ENCODE measurements at places on chromosomes 3 and 15.
A peak's percentile ranks its signal among the peaks of the same experiment; 100 is the strongest.

DNA sequence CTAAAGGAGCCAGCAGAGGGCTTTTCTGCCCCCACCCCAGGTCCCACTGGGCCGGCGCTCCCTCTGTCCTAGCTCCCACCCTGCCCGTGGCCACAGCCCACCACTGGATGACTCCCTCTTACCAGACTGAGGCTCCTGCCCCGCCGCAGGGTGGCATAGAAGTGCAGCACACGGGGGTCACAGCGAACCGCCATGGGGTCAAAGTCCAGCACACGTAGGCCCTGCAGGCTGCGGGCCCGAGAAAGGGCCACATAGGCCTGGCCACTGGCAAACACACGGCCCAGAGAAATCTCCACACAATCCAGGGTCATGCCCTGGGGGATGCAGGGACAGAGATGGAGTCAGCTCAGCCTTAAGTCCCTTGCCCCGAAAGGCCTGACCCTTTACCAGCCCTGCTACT is 9.0 kb downstream of the PIF1 start:
- no peak for DNase-seq

DNA sequence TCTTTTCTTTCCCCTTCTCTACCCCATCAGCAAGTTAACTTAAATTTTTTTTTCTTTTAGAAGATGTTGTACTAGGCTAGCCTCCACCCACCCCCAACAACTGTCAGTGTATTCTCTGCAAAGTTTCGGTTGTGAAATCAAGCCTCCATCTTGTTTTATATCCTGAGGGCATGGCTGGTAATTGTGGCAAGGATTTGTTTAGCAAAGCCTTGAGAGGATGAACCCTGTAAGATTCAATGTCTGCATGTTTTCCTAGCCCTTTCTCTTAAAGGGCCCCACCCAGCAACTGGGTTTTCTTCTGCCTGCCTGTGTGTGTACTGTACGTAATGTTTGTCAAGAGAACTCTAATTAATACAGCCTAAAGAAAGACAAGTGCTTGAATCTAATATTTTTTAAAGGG is 475.3 kb downstream of the FHIT start:
- no peak for DNase-seq

DNA sequence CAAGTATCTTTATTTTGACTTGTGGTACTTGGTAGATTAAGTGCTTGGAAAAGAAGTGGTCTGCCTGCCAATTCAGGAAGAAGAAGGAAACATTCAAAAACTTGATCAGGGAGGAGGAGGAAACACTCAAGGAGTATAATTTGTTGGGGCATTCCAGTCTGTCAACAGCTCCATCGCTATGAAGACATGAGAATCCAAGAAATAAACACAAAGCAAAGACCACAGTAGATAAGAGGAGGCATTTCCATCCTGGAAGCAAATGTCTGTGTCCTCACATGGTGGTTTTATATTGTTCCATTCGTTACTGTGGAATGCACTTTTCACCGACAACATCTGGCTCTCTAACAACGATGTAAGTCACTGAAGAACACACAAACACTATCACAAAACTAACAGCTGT is 176.1 kb upstream of the FRMD4B start:
- no peak for DNase-seq

DNA sequence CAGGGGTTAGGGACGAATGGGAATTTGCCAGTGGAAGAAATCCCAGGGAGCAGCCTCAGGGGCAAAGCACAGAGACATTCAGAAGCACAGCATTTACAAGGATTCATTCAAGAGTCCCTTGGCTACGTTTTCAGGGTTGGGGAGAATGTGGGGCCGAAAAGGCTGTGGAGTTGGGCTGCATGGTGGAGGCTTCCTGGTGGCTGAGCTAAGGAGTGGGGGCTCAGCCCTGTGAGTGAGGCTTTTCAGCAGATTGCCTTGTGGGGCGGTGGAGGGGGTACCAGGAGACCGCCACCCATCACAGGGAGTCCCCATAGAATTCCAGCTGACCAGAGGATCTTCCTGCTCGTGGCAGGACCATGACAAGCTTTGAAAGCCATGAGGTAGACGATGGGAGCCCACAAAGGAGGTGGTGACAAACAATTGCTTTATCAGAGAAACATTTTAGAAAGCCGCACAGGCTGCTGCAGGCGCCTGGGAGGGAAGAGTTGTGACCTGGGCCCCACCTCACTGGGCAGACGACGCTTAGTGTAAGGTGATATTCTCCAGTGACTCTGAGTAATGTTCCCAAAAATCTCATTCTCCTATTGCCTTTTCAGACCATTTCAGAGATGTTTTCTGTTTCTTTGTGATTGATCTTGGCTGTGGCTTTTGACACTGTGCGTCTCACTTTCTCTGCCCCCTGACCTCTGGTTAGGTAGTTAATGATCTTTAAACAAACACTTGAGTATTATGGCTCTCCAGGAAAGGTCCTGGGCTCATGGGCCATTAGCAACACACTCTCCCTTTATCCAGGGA is 128.0 kb downstream of the DNAJB8 start:
- DNase-seq, result no peak

DNA sequence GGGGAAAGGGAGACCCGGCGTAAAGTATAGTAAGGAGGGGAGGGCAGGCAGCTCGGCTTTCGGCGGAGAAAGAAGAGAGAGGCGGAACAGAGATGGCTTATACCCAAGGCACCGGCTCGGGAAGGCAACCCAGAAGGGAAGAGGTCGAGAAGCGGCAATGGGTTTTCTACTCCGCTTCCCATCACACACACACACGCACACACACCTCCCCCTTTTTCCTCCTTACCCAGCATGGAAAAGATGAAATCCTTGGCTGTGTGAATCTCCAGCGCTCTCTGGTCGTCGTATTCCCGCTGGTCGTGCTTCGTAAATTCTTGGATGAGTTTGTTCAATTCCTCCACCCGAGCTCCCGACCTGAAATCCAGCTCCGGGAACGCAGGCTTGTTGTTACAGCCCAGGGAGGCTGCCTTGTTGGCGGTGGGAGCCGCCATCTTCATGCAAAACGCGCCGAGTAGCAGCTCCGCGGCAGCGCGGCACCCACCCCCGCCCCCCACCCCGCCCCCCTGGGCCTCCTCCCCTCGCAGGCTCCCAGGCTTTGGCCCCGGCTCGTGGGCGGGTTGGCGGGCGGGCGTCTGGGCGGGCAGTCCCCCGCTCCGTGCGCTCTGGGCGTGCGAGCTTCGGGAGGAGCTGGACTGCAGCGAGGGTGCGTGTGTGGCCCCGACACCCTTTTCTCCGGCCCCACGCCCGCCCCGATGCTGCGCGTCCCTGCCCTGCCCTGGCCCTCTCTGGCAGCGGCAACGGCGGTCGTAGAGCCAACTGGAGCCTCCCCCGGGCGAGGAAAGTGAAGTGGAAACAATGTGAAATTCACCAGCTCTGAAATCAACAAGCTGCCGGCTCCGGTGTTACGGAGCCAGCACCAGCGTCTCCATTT is at the start of gene MB21D2:
TSS of gene MB21D2 (minus strand) at position 453 of the 871 bp plus-strand sequence. CDS start at position 437, 16 bp downstream.
- DNase-seq, result peak; percentile 70

GRCh38 chr3:169952045-169952444 is 14.6 kb upstream of the SEC62 start:
- no peak for DNase-seq

GRCh38 chr3:107264888-107265287 is 112.4 kb upstream of the CCDC54 start:
- DNase-seq, result no peak

DNA sequence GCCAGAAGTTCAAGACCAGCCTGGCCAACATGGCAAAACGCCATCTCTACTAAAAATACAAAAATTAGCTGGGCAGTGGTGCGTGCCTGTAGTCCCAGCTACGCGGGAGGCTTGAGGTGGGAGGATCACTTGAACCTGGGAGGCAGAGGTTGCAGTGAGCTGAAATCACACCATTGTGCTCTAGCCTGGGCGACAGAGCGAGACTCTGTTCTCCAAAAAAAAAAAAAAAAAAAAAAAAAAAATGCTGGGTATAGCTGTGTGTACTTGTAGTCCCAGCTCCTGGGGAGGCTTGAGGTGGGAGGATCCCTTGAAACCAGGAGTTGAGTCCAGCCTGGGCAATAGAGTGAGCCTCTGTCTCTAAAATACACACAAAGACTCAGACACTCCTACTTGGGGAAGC is 32.0 kb downstream of the PPP1R2 start:
- no peak for DNase-seq

DNA sequence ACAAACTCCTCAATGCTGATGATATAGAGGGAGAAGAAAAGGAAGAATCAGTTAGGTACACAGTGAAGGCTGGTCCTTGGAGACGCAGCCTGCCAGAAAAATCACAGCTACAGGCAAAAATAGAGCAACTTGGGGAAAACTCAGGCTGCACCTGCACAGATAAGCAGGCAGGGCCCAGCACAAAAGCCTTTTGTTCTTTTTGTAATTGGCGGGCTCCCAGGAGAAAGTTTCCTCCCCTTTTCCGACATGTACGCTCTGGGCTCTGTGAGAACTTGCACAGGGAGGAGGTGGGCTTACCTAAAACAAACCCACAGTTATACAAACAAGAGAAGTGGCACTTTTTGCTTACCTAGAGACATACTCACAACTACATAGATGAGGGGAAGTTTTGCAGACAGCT is 813.4 kb upstream of the EPHA6 start:
- no peak for DNase-seq

DNA sequence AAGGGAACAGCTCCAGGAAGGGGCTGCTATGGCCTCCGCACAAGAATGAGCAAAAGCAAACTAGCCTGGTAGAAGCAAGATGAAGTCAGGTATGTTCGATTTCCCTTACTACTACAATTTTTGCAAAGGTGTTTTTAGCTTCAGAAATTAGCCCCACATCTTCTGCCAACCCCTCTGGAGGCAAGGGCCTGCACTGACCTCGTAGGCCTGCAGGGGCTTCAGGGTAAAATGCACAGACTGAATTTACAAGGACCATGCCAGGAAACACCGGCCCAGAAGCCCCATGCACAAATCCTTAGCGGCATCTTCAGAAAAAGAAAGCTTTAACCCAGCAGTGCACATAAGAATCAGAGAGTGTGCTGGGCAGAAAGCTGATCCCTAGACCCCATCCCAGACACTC is 53.0 kb downstream of the SLC6A1 start:
- no peak for DNase-seq
